ENCODE measurements at places on chromosomes 7 and 10. TPM values are rescaled to one million over a fixed set of nuclear protein-coding genes. Genes with fewer than 3 reads are reported as not detected.

PKD2L1 gene
- total RNA-seq = not detected

INHBA gene
- total RNA-seq = 2.2 TPM

PNLIP gene
- not detected for total RNA-seq

GHRHR gene
- total RNA-seq = not detected

REEP3 gene
- total RNA-seq = 19.4 TPM

CTNNA3 gene
- total RNA-seq = 0.02 TPM

MPP7 gene
- total RNA-seq = 2.2 TPM

HOXA5 gene
- 8.0 TPM for total RNA-seq

SUN3 gene
- 1.1 TPM for total RNA-seq

EPHA1 gene
- not detected for total RNA-seq

All from H4 (cell line).